NCI-H446 treated with DMSO at 0.1 percent for 48 hours (cell line): ENCODE measurements at places on chromosomes 1 and 21.

- DNase-seq, result no peak
These were observed 119.8 kb upstream of the SLC25A33 start for GRCh38 chr1:9419369-9420041.

DNA sequence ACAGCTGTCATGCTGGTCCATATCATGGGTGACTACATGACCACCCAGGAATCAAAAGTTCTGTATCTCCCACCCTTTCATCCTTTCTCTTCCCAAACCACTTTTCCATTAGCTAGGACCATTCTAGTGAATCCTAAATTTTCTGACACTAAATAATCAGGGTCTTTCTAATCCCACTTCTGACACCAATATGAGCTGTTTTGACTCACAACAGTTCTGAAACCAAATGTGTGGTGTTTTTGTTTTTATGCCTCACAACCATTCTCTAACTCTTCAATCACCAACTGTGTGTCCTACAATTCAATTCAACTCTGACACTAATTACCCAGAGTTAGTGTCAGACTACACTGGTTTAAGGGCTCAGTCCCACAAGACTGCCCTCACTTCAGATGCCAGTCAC, 63.9 kb downstream of the SMYD2 start:
- no peak for DNase-seq

- no peak for DNase-seq
These were observed 50.3 kb downstream of the USP24 start for GRCh38 chr1:55164906-55165305.

- peak; percentile 47 for DNase-seq
These were observed 20.0 kb upstream of the EPHA2 start for GRCh38 chr1:16175610-16176553.
